ENCODE measurements at places on chromosomes 13 and 19.

DNA sequence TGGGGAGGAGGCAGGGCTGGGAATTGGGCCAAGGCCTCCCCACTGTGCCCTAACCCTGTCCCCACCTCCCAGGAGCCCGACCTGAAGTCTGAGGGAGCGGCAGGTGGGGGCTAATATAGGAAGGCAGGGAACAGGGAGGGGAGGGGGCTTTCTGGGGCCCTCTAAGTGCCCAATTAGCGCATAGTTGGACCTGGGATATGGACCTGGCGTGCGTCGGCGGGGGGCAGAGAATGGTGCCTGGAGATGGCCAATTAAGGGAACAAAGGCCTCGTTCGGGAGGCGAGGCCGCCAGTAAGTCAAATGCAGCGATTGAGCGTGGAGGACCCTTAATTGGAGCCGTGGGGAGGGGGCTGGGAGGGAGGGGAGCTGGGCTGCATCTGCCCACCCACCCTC lies at the start of gene C19orf85:
TSS of gene C19orf85 (minus strand) at position 90 of the 393 bp plus-strand sequence. CDS start 197 bp downstream, outside the sequence.
- no peaks in the 10 kb centered on the region for H3K27me3 ChIP-seq
- H3K4me3 ChIP-seq, result no peak within 1 kb of the TSS
- DNase-seq, result no peak
- H3K36me3 ChIP-seq, result peaks cover 7% of the 10 kb centered on the region

DNA sequence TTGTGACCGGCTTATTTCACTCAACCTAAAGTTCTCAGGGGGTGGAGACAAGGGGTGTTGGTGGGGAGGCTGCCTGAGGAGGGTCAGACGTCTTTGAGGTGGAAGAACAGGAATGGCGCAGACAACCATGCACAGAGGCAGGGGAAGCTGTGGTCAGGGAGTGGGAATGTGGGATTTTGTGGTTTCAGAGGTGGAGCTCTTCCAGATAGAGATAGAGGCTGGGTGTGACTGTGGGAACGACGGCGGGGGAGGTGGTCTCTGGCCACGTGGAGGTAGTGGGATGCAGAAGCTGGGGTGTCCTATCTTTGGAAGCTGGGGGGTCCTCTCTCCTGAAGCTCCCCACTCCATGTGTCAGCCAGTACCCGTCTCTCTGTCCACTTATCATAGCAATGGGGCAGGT lies 7.8 kb upstream of the KLK14 start:
- H3K4me3 ChIP-seq, result no peak overlapping the region
- H3K27me3 ChIP-seq, result no peaks in the 10 kb centered on the region
- H3K36me3 ChIP-seq, result peaks cover 1% of the 10 kb centered on the region
- no peaks in the 10 kb centered on the region for H3K4me1 ChIP-seq

DNA sequence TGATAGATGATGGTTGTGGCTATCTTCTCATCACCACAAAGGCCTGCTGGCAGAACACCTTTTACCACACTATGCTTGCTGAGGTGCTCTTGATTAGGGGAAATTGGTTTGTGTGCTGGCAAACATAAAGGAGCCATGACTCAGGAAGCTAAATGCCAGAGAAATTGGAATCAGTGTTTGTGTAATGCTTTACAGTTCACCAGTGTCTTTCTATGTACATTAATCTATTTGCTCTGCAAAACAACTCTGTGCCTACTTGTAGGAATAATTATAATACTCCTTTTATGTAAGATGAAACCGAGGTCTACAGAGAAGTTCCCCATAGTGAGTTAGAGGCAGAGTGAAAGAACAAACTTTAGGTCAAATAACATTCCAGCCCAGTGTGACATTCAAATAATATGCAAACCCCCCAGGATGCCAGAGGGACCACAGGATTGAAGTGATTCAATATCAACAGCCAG lies 390.5 kb upstream of the HTR2A start:
- no peak for DNase-seq
- no peaks in the 10 kb centered on the region for H3K36me3 ChIP-seq
- H3K27me3 ChIP-seq, result no peaks in the 10 kb centered on the region
- no peak overlapping the region for H3K4me3 ChIP-seq

GRCh38 chr13:42484386-42484785 lies 89.6 kb upstream of the TNFSF11 start:
- H3K27me3 ChIP-seq, result no peaks in the 10 kb centered on the region
- no peak overlapping the region for H3K4me3 ChIP-seq
- H3K27ac ChIP-seq, result no peak overlapping the region
- peaks cover 1% of the 10 kb centered on the region for H3K36me3 ChIP-seq

DNA sequence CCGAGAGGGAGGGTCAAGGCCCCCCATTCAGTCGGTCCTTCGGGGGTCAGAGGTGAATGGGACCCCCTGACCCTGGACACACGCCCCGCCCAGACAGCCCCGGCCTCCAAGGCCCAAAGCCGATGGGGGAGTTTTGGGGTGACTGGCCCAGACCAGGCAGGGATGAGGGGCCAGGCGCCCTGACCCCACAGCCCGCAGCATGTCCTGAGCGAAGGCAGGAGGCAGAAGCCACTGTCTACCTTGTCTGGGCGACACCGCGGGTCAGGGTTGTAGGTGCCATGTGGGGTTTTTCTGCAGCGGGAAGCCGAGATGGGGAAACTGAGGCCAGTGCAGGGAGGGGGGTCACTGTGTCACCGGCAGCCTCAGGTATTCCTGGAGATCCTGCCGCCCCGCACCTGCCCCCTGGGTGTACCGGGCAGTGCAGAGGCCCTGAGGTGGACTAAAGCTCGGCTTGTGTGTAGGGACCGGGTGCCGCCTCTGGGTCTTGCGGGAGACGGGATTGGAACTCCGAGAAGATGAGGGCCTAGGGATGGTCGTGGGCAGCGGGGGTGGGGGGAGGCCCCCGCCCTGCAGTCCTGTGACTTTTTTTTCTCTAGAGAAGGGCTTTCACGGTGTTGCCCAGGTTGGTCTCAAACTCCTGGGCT lies 8.5 kb downstream of the ARID3A start:
- no peak overlapping the region for H3K27ac ChIP-seq
- H3K27me3 ChIP-seq, result no peaks in the 10 kb centered on the region
- peaks cover 14% of the 10 kb centered on the region for H3K4me1 ChIP-seq
- H3K4me3 ChIP-seq, result no peak overlapping the region
- H3K36me3 ChIP-seq, result peaks cover 4% of the 10 kb centered on the region
- DNase-seq, result no peak

DNA sequence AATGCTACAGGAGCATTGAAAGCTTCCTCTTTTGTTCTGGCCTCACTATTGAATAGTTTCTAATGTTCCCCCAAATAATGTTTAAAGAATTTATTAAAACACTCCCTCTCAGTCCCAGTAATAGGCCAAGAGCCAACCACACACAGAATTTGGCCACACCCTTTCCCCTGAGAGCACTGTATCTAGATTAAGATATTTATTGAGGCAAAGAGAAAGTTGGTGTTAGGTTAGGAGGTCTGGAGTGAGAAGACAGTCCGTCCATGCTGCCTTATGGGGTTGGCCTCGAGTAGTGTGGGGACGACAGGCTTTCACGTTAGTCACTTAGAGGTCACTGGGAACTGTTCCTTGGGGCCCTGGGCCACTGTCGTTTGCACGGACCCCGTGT lies 122.9 kb upstream of the RNF113B start:
- no peaks in the 10 kb centered on the region for H3K36me3 ChIP-seq
- no peak overlapping the region for H3K4me3 ChIP-seq
- no peak overlapping the region for H3K27ac ChIP-seq
- no peaks in the 10 kb centered on the region for H3K4me1 ChIP-seq
- H3K27me3 ChIP-seq, result peaks cover 50% of the 10 kb centered on the region

DNA sequence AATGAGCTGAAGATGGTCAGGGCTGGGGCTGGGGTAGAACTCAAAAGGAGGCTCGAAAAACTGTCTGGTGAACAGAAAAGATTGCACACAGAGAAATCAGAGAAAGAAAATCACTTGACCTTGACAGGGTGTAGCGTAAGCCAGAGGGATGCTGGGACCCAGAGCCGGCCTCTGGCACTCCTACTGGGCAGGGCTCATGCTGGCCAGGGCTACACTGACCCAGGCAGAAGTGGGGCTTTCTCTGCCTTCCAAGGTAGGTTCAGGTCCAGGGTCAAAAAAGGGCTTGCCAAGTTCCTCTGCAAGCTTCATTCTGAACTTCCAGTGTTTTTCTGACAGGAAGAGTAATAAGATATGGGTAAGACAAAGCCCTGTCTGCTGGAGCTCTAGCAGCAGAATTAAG lies 56.2 kb downstream of the LATS2 start:
- no peak for DNase-seq
- no peaks in the 10 kb centered on the region for H3K4me1 ChIP-seq
- no peaks in the 10 kb centered on the region for H3K36me3 ChIP-seq

DNA sequence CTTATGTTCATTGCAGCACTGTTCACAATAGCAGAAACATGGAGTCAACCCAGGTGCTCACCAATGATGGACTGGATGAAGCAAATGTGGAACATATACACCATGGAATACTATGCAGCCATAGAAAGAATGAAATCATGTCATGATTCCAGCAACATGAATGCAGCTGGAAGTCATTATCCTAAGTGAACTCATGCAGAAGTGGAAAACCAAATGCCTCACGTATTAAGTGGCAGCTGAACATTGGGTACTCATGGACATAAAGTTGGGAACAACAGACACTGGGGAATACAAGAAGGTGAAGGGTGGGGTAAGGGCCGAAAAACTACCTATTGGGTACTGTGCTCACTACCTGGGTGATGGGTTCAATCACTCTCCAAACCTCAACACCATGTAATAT lies 915.9 kb downstream of the UQCRFS1 start:
- H3K4me1 ChIP-seq, result no peaks in the 10 kb centered on the region
- H3K27ac ChIP-seq, result no peak overlapping the region
- no peak for DNase-seq
- peaks cover 2% of the 10 kb centered on the region for H3K36me3 ChIP-seq
- H3K4me3 ChIP-seq, result no peak overlapping the region

DNA sequence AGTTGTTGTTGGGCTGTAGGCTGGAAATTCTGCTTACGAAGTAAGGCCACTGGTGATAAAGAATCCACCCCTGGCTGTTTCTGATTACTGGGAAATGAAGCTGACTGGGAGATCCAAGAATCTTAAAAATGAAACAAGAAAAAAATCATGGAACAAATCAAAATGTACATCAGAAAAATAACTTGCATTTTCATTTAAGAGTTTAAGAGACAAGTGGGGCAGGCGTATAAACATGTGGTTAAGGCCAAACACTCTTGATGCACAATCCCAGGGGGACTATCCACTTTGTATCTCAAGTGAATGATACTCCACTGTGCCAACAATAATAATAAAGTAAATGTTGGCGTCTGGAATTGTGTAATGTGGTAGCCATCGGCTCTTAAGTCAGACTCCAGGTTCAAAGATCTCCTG lies 24.6 kb downstream of the ZMYM5 start:
- no peak overlapping the region for H3K27ac ChIP-seq
- H3K36me3 ChIP-seq, result peaks cover 53% of the 10 kb centered on the region
- no peaks in the 10 kb centered on the region for H3K27me3 ChIP-seq
- H3K4me3 ChIP-seq, result no peak overlapping the region
- no peak for DNase-seq

- H3K4me3 ChIP-seq, result peak overlapping the region; percentile 97
- no peaks in the 10 kb centered on the region for H3K27me3 ChIP-seq
- DNase-seq, result no peak
- H3K27ac ChIP-seq, result peak overlapping the region; percentile 97
- H3K4me1 ChIP-seq, result peaks cover 48% of the 10 kb centered on the region
Observed at GRCh38 chr13:48411147-48411794, 1.6 kb downstream of the LPAR6 start.

- peaks cover 46% of the 10 kb centered on the region for H3K36me3 ChIP-seq
- peaks cover 56% of the 10 kb centered on the region for H3K4me1 ChIP-seq
- no peak for DNase-seq
- H3K4me3 ChIP-seq, result no peak overlapping the region
- H3K27ac ChIP-seq, result peak overlapping the region; percentile 79
- no peaks in the 10 kb centered on the region for H3K27me3 ChIP-seq
Observed at GRCh38 chr19:16581971-16582343, 9.7 kb upstream of the SLC35E1 start.

DNA sequence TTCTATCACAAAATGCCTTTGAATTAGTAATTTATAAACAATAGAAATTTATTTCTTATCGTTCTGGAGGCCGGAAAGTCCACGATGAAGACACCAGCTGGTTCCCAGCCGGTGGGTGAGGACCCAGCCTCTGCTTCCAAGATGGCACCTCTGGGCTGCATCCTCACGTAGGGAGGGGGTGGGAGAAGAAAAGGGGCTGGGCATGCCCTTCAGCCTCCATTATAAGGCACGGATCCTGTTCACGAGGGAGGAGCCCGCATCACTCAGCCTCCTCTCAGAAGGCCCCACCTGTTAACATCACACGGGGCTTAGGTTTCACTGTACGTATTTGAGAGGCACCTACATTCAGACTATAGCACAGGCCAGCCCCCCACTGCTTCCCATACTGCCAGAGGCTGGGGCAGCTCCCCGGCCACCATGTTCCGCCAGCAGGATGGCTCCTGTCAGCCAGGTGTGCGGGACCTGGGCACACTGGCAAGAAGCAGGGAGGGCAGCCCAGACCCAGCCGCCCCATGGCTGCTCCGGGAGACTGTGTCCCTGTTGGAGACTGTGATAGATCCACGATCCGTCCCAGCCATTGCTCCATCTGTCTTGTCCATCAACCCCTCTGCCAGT lies 131.6 kb downstream of the SOX1 start:
- H3K4me3 ChIP-seq, result no peak overlapping the region
- no peaks in the 10 kb centered on the region for H3K4me1 ChIP-seq
- no peak for DNase-seq
- H3K36me3 ChIP-seq, result no peaks in the 10 kb centered on the region

DNA sequence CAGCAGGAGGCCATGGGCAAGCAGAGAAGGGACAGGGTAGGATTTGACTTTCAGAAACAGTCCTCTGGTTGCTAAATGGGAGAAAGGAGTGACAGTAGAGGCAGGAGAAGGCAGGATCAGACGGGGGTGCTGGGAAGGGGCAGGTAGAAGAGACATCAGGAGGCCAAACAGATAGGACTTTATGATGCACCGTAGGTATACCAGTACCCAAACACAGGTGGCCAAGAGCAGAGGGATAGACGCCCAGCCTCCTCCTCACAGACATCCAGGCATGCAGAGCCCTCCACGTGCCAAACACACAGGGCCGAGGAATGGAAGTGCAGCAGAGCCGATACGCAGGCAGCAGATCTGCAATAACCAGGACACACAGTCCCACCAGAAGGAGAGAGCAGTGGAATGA lies 1.3 kb upstream of the AXL start:
- no peak overlapping the region for H3K4me3 ChIP-seq
- peaks cover 2% of the 10 kb centered on the region for H3K36me3 ChIP-seq
- DNase-seq, result no peak
- peaks cover 66% of the 10 kb centered on the region for H3K27me3 ChIP-seq

DNA sequence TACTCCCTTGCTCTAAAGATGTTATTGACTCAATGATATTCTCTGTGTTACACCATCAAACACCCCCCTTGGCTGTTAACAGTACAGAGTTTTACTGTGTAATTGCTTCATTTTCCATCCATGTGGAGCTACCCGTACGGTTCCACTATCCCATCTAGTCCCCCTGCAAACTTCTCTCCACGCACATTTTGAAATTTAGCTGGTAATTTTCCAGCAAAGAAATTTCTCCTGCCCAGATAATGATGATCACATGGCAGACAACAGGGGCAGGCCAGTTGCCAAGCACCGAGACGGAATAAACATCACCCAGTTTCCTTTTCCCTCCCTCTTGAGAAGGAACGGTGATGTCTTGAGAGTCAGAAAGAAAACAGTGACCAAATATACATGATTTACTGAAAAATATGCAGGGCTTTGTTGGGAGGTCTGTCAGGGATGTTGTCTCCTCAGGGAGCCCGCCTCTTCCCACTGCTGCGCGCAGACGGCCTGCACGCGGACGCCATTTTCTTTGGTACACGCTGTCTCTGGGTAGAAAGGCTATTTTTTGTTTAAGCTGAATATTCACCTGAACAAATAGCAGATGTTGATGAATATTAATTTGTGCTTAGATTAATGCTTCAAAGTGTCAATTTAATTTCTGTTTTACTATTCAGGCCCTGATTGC lies 109.9 kb downstream of the OLFM4 start:
- no peak for DNase-seq
- no peaks in the 10 kb centered on the region for H3K36me3 ChIP-seq
- H3K4me1 ChIP-seq, result no peaks in the 10 kb centered on the region
- no peak overlapping the region for H3K4me3 ChIP-seq
